Activated CD4-positive, alpha-beta T cell treated with anti-CD3 and anti-CD28 coated beads, Interleukin-2, amount 50 U/mL, for 1 hour (primary cell): ENCODE measurements at places on chromosomes 3 and 15.

- DNase-seq: no peak
These were observed 88.9 kb upstream of the CBLB start for GRCh38 chr3:105957722-105958121.

GRCh38 chr3:156253150-156253549 is 132.8 kb downstream of the KCNAB1 start:
- DNase-seq: no peak

DNA sequence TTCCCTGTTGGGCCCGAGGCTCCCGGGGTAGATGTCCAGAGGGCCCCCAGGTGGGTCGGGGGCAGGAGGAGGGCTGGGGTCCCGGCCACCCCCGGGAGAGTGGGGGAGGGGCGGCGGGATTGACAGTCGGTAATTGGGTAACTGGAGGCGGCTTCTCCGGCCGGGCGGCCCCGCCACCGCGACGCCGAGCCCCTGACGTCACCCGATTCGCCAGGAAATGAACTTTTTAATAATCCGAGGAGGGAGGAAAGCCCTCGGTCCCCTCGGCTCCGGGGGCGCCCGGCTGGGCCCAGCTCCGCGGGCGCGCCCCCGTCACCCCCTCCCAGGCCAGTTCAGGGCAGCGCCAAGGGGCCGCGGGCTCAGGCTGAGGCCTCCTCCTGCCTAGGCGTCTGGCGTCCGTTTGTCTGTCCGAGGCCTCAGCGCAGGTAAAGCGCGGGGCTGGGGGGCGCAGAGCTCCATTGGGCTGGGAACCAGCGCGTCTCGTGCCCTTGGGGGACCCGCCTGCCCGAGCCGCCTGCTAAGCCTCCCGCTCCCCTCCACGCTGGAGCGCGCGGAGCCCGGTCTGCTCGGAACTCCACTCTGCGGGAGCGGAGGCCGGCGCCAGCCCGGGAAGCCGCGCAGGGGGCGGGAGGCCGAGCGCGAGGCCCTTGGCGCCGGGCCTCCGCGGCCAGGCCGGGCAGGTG is 3.9 kb downstream of the GATA2 start:
- no peak for DNase-seq

DNA sequence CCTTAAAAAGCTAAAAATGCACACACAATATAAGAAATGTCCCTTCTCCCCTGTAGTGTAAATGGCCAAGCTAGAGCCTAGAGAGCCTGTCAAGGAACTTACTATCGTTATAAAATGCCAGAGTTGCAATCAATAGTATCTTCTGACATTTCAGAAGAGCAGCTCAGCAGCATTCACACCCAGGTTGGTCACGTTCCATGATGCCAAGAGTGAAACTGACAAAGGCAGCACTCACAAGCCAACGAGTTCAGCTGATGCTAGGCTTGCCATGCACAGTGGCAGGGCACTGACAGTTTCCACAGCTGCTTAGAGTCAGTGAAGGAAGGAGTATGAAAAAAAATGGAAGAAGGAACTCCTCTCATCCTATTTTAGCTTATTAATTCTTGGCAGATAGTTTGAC is 331.4 kb upstream of the CCDC54 start:
- DNase-seq: no peak

DNA sequence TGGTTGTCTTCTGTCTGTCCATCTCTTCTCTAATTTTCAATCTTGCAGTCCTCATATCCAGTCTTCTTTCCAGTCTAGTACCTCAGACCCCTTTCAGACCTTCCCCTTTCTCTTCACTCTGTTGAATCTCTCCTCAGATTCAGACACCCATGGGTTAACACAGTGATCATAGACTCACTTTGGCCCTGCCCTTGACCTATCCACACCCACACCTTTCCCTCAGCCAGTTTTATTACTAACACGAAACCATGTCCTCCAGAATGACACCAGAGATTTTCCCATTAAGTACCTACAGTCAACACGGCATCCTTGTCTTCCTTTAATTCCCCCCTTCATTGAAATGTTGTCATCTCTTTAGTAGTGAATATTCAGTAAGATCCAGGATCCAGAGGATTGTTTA is 74.5 kb upstream of the UBE2E2 start:
- no peak for DNase-seq

- no peak for DNase-seq
These were observed 10.8 kb upstream of the SKIL start for GRCh38 chr3:170346481-170347392.

- no peak for DNase-seq
These were observed 77.5 kb upstream of the IL12A start for GRCh38 chr3:159910991-159911663.

- no peak for DNase-seq
These were observed 54.7 kb downstream of the FAM98B start for GRCh38 chr15:38508647-38509046.

DNA sequence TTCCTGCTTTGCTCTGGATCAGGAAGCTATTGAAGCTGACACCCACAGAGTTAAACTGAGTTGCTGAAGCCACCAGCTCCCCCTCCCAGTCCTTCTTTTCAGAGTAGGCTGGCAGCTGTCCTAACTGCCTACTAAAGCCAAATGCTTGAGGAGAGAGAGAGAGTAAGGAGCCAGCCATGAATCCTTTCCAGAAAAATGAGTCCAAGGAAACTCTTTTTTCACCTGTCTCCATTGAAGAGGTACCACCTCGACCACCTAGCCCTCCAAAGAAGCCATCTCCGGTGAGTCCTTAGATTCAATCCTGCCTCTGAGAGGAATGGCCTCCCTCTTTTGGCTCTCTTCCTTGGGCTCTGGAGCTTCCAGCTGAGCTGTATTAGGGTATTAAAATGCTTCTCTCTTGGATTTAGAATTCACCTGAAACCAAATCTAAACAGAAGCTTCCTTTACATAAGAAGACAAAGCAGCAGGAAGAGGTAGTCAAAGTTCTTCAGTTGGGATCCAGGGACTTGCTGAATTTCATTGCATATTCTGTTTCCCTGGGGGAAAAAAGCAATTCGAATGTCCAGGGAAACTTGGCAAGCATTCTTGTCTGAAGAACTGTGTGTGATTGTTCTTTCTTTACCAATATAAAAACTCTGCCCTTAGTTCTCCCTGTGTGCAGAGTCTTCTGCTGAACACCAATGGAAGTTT is at the start of gene SLC15A2:
Gene SLC15A2 (plus strand): TSS at position 101 of the 690 bp plus-strand sequence. CDS start 76 bp downstream, at position 177.
- no peak for DNase-seq

DNA sequence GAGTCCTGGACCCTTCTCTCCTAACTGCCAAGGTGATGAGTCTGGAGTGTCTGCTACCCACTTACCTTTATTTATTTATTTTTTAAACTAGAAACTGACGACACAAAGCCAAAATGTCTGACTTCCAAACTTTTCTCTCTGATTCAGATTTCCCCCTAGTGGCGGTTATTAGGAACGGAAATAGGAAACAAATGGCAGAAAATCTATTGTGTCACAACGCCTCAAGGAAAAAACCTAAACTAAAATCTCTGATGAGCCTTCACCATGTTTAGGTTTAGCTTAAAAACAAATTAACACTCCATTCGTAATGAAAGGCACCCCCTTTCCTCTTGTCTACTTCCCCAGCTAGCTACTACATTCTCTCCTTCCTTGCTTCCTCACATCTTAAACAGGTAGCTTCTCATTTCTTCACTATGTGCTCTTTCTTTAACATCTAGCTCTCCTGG is 94.0 kb upstream of the MEX3B start:
- DNase-seq: no peak

GRCh38 chr3:10432156-10432845 is 73.1 kb downstream of the ATP2B2 start:
- DNase-seq: no peak

- DNase-seq: no peak
These were observed 147.6 kb downstream of the KLF13 start for GRCh38 chr15:31474059-31474868.

DNA sequence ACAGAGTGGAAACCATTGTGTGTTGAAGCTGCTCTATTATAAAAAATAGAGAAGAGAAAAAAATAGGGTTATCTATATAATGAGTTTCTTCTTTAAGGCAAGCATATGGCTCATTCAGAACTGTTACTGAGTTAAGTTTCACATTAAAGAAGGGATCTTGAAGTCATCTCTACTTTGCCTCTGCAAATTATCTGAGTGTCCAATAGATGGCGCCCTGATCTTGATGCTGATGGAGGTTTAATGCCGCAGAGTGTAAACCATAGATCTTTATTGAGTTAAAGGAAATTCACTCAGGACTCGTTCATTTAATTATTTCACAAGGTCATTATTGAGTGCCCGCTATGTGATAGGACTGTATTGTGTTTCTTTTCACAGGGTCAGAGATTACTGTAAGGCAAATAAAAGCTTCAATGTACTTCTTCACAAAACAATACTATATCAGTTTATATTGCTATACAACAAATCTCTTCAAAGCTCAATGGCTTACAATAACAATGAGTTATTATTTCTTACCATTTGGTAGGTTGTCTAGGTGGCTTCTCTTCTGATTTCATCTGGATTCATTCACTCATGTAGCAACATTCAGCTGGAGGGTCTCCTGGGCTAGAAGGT is 171.4 kb downstream of the NSUN3 start:
- DNase-seq: no peak

GRCh38 chr3:11476735-11477144 is 167.0 kb downstream of the VGLL4 start:
- DNase-seq: no peak

DNA sequence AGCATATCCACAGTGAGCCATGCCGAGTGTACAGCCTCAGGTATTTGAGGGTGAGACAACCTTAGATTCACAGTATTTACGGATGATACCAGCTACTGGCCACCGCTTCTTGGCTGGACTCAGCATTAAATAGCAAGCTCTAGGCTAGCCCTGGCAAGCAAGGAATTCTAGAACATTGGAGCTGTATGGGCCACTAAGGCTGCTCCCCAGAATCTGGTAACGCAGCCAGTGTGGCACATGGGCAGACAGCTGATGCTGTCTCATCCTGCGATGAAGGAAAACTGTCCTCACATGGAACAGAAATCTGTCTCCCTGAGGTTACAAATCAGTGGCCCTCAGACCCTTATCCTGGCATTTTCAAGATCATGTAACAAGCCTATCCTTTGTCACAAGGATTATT is 57.6 kb upstream of the RGMA start:
- DNase-seq: no peak

- no peak for DNase-seq
These were observed 1153.3 kb downstream of the ROBO1 start for GRCh38 chr3:78614486-78614885.

- DNase-seq: no peak
These were observed 24.4 kb downstream of the P3H2 start for GRCh38 chr3:190096345-190096744.

GRCh38 chr15:27459836-27460235 is 488.9 kb downstream of the GABRG3 start:
- DNase-seq: no peak

- no peak for DNase-seq
These were observed 132.9 kb upstream of the TGFBR2 start for GRCh38 chr3:30473374-30474051.

- no peak for DNase-seq
These were observed 13.8 kb downstream of the RPL39L start for GRCh38 chr3:187125319-187126031.
